ENCODE measurements at places on chromosomes 12 and 14.

DNA sequence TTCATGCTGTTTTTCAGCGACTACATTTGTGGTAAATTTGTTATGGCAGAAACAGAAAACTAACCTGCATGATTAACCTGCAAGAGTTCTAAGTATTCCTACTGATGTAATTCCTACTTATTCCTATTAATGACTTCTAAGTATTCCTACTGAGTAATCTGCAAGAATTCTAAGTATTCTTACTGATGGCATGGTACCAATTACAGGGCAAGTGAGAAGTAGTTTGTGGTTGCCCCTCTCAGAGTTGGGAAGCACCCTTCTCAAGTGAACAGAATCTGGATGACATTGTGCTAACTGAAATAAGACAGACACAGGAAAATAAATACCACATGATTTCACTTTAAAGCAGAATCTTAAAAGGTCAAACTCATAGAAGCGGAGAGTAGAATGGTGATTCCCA, 100.9 kb upstream of the CPNE8 start:
- DNase-seq, result peak; percentile 1

GRCh38 chr12:72133497-72134055, 138.6 kb upstream of the TRHDE start:
- no peak for DNase-seq

GRCh38 chr14:104845834-104846441, 19.1 kb upstream of the CEP170B start:
- DNase-seq, result no peak

DNA sequence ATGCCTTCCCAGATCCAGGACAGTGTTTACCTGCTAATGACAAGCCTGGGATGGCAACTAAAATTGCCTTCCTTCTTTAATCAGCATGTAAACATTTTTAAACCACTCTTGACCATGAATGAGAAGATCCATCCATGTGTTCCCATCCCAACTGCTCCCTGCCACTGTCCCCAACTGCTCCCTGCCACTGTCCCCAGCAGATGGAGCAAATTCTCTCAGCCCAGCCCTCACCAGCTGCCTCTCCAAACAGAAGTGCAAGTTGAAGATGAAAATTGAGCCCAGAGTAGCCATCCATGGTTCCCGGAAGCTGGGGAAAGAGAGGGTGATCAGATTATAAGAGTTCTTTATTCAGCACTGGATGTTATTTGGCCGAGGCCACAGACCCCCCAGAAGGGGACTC, 133.1 kb downstream of the SLC15A4 start:
- DNase-seq, result no peak

- DNase-seq, result peak; percentile 68
These were observed 23.8 kb upstream of the STK38L start for GRCh38 chr12:27220055-27220987.

GRCh38 chr14:72894623-72895378, 900 bp upstream of the DPF3 start:
- no peak for DNase-seq

All from fibroblast of the aortic adventitia (primary cell).